IPS DF 6.9 (cell line): ENCODE measurements at places on chromosomes 7 and 10.

GRCh38 chr10:95793401-95794045 is 37.6 kb downstream of the ENTPD1 start:
- H3K27me3 ChIP-seq = no peaks in the 10 kb centered on the region
- no peak overlapping the region for H3K4me3 ChIP-seq
- no peaks in the 10 kb centered on the region for H3K4me1 ChIP-seq
- no peak for DNase-seq
- H3K36me3 ChIP-seq = no peaks in the 10 kb centered on the region

- no peak overlapping the region for H3K4me3 ChIP-seq
- peak; percentile 29 for DNase-seq
- H3K27ac ChIP-seq = no peak overlapping the region
Measured at GRCh38 chr10:29239569-29240472, 49.0 kb upstream of the LYZL1 start.

DNA sequence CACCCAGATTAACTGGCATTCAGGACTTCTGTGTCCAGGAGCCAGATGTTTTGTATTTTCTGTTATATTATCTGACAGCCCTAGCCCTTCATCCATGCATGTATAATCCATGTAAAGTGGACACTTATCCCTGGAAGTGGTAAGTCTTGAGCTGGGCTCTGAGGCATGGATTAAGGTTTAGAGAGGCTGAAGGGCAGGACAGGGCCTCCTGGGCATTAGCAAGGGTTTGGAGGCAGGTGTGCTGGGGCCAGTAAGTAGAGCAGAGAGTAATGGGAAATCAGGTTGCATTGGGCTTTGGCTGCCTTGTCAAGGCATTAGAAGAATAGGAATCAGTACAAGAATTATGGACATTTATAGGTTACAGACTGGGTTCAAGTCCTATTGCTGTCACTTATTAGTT is 138.0 kb downstream of the DYNC1I1 start:
- DNase-seq = no peak
- no peaks in the 10 kb centered on the region for H3K27me3 ChIP-seq
- no peaks in the 10 kb centered on the region for H3K36me3 ChIP-seq
- H3K4me3 ChIP-seq = no peak overlapping the region

DNA sequence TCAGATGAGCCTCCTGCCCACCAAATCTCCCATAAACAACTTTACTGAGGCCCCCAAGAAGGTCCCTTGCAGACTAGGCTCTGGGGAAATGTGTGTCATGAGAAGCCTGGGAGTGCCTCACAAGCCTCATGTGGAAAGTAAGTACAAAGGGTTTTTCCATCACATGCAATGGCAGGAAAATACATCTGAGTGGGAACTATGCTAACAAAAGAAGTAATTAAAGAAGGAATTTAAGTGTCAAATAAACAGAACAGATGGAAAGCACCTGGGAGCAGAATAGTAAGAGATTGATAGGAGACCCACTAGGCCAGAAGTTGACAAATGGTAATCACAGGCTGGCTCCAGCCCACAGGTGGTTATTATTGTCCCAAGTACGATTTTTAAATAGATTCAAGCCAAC is 20.5 kb downstream of the GSAP start:
- no peaks in the 10 kb centered on the region for H3K27me3 ChIP-seq
- no peak overlapping the region for H3K27ac ChIP-seq
- H3K36me3 ChIP-seq = no peaks in the 10 kb centered on the region
- H3K4me3 ChIP-seq = no peak overlapping the region

GRCh38 chr10:123890756-123891143 is 857 bp downstream of the CPXM2 start:
- no peaks in the 10 kb centered on the region for H3K27me3 ChIP-seq
- peaks cover 6% of the 10 kb centered on the region; the same call in 1 of the 2 replicates for H3K4me1 ChIP-seq
- H3K4me3 ChIP-seq = peak overlapping the region; percentile 84; the same call in 1 of the 2 replicates
- no peak overlapping the region for H3K27ac ChIP-seq
- no peaks in the 10 kb centered on the region for H3K36me3 ChIP-seq

GRCh38 chr7:148991536-148991935 is 36.8 kb downstream of the PDIA4 start:
- H3K4me3 ChIP-seq = no peak overlapping the region
- H3K36me3 ChIP-seq = no peaks in the 10 kb centered on the region
- H3K27ac ChIP-seq = no peak overlapping the region
- DNase-seq = no peak
- H3K27me3 ChIP-seq = no peaks in the 10 kb centered on the region
